ENCODE measurements at places on chromosomes 1 and 21. TPM values are rescaled to one million over a fixed set of nuclear protein-coding genes. Genes with fewer than 3 reads are reported as not detected.
A peak's percentile ranks its signal among the peaks of the same experiment; 100 is the strongest.

Gene SLAMF8
- not detected for total RNA-seq

DNA sequence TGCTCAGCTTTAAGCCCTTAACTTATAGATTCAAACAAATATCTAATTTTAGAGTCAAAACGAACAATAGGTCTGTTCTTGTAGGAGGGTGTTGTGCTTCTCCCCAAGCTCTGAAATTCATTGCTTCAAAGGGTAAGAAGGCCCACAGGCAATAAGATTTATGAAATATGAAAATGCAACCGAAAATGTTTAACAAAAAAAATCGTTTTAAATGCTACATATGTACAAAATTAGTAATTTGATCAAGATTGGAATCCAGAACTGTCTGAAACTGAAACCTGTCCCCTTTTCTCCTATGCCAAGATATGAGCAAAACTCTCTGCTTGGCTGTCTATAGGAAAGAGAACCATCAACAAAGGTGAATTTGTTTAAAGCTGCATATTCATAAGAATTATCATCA, 534.3 kb downstream of the PLPP3 start:
- DNase-seq, result no peak

GRCh38 chr1:183636334-183636682, 725 bp upstream of the ARPC5 start:
- DNase-seq, result no peak

GRCh38 chr1:43358746-43359693, at the start of gene CDC20:
TSS of gene CDC20 (plus strand) at chr1:43358981. CDS start at chr1:43359216, 235 bp downstream.
- DNase-seq, result peak; percentile 96

GRCh38 chr1:208326033-208326432, 81.8 kb upstream of the PLXNA2 start:
- DNase-seq, result no peak
